ENCODE measurements at places on chromosomes 5 and 9.

DNA sequence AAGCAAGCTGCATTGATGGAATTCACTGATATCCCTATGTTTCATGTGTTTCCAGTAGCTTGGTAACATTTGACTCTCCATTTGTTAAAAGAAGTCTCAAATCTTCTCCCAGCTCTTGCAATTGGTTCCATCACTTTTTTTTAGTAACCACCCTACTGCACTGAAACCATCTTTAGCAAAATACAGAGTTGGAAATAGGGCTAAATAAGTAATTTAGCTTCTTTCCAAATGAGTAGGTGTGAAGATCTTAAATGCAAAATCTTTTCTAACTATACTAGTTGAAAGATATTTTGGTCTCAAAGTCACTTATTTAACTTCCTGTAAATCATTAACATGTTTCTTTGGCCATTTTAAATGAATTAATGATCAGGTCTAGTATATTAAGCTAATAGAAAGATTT is 138.1 kb downstream of the DIRAS2 start:
- DNase-seq: no peak

DNA sequence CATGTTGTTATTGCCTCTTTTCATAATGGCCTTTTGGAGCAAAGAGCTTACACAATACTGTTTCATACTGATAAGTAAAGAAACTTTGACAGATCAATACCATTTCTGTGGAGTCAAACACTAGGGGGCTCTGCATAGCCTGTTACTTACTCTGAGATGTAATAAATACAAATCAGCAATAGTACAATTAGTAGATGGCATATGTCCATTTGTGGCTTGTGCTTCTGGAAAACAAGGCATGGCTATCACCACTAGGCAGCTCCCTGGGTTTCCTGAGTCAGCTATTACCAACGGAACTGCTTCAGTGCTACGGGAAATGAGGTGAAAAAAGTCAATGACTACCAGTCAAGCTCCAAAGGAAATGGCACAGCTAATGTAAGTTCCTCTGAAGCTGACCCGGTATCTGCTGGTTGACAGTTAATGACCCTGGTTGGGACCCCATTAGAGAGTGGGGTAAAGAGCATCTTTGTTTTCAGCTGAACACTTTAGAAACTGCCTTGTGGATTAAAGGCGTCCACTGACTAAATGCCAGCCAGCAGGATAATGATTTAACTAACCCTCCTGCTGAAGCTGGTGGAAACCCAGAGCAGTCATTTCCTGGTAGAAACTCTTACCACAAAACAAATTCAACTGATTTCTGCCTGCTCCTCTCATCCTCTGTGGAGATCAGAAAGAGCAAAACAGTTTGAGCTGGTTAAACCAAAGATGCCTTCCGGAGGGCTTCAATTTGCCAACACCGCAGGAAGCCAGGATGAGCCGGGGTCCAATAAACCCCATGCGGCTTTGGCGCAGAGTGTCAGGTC is 69.0 kb upstream of the FAM169A start:
- DNase-seq: peak; percentile 39

- DNase-seq: peak; percentile 10
These were observed 58.5 kb downstream of the ZNF462 start for GRCh38 chr9:106921341-106921899.

- no peak for DNase-seq
These were observed 47.1 kb downstream of the ANKH start for GRCh38 chr5:14824499-14824898.

GRCh38 chr9:15386465-15386864 is 36.2 kb upstream of the SNAPC3 start:
- DNase-seq: no peak

GRCh38 chr9:131111854-131112311 is 13.5 kb upstream of the NUP214 start:
- DNase-seq: no peak

GRCh38 chr5:139708877-139709581 is 60.9 kb downstream of the CXXC5 start:
- no peak for DNase-seq

GRCh38 chr9:111874500-111874899 is 22.1 kb upstream of the UGCG start:
- no peak for DNase-seq

DNA sequence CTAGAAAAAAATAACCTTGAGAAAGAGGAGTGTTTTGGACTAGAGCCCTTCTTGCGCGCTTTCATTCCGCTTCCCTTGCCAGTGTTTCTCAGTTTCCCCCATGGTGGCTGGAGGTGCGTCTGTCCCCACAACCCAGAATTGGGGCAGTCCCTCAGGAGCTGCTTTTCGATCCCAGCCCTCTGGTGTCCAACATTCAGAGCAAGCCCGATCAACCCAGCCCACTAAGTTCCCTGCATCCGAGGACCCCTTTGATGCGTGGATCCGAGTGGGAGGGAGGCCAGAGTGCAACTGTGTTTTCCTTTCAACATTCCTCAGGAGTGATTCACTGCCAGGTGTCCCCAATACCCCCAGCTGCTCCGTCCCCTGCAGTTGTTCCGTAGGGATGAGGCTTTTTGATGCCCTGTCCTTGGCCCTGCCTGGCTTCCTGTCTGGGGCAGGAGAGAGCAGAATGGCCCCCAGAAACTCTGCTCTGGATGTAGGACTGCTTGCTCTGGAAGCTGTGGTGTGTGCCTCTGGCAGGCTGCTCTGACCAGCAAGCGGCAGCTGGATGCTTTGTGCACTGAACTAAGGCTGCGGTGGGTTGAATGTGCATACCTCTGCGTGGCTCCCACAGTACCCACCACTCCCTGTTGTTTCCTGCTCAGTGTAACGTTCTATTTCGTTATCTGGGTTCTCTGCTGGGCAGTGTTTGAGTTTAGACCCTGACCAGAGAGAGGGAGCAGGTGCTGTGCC is 117.5 kb downstream of the BOD1 start:
- DNase-seq: no peak

DNA sequence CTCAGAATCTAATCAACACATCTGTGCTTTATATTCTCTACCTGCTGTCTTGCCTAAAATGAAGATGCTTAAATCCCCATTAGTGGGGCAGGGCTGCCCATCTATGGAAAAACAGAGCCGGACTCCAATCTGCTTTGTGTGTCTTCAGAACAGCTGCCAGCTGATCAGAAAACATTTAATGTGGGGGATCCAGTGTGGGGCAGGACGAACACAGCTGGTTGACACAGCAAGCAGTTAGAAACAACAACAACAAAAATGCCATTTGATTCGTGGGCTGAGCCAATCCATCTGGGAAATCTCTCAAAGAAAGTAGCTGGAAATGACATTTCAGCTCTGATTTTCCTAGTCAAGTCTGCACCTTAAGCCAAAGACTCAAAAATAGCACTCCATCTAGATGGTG is 99.8 kb downstream of the PPP2R2B start:
- DNase-seq: no peak

GRCh38 chr9:89277454-89277853 is 33.5 kb upstream of the CKS2 start:
- peak; percentile 26 for DNase-seq

DNA sequence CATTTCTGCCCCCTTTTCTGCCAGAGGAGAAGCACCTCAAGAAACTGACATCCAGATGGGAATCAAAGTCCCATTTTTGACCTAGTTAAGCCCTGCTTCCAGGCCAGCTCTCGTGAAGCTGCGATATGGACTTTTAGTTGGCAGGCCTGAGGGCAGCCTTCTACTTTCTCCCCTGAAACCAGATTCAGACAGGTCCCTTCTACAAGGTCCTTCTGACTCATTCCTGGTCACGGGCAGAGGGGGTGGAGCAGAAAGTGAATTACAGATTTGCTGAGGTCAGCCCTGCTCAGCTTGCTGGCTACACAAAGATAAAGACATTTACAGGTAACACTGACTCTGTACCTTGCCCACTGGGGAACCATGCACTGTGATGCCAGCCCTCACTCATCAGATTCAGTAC is 52.8 kb upstream of the TUT7 start:
- DNase-seq: no peak

DNA sequence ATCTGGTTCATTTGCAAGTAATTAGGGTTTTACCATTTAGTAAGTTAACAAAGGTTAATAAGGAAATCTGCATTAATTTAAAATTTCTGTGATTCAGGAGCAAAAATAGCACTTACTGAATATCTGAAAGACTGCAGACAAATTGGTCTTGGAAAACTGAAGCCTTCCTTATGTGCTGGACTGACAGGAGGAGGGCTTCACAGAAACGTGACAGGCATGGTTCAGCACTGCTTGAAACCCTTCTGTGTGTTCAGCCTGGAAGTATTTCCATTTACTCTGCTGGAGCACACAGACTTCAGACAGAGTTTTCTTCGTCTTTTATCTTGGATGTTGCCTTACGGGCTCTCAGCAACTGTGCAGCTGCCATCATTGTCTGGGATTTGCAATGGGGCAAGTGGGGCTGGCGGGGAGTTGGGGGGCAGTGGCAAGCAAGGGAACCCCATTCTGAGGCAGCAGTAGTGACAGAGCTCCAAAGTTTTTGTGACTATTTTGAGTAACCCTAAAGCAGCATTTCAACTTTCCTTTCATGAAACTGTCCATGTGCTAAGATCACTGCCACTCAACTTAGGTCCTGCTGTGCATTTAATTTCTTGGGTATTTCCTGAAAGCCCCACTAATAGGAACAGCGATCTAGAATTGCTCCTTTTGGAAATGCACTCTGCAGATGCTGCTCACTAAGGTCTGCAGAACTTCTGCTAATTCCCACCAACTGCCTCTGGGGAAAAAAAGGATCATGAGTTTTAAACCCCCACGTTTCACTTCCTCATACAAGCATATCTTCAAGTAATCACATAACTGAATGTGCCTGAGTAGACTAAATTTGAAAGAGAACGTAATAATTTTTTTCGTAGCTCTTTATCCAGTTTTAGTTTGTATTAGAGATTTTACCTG is 56.6 kb downstream of the KCNN2 start:
- no peak for DNase-seq

- no peak for DNase-seq
These were observed 2.0 kb downstream of the NR2F1-AS1 start for GRCh38 chr5:93578813-93579691.

DNA sequence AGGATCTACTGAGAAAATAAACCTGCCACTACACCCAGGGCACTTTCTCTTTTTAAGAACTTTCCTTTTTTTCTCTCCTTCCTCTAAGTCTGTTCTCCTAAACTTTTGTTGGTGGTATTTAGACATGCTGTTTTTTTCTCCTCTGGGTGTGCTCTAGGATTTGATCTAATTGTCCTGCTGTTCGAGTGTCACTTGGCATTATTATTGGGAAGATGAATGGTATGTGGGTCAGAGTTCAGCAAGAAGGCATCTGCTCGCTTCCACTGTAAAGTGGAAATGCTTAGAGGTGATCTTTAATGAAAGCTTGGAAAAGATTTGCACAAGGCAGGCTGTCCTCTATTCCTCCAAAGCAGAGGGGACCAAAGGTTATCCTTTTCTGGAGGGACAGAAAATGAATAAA is 1.3 kb upstream of the PLPPR1 start:
- DNase-seq: no peak

DNA sequence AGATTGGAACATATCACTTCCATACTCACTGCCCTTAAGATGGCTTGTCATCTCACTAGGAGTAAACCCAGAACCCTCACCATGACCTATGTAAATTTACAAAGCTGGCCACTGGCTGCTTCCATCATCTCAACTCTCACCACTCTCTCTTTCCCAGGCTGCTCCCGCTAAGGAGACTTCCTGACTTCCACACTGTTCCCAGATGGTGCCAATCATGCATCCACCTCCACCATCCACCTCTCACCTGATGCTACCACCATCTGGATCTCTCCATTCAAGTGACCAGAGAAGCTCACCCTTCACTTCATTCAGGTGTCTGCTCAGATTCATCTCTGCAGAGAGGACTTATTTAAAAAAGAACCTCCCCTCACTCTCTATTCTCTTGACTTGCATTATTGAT is 91.3 kb downstream of the HTR4 start:
- DNase-seq: no peak

- no peak for DNase-seq
These were observed 7.1 kb downstream of the BRD9 start for GRCh38 chr5:885529-885928.

DNA sequence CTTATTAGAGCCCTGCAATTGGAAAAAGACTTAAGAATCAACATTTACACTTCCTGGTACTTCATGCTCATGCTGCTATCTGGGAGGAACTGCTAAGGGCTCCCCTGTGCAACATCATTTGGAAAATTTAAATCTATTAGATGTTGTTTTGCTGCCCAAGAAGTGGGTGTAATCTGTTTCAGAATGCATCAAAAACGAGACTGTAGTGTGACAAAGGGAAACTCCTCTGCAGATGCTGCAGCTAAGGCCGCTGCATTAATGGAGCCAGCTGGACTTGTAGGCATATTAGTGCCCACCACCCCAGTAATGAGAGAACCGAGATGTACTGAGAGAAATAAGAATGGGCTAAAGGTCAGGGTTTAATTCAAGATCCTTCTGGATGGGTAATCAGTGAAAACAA is 11.1 kb upstream of the PAIP1 start:
- DNase-seq: no peak

DNA sequence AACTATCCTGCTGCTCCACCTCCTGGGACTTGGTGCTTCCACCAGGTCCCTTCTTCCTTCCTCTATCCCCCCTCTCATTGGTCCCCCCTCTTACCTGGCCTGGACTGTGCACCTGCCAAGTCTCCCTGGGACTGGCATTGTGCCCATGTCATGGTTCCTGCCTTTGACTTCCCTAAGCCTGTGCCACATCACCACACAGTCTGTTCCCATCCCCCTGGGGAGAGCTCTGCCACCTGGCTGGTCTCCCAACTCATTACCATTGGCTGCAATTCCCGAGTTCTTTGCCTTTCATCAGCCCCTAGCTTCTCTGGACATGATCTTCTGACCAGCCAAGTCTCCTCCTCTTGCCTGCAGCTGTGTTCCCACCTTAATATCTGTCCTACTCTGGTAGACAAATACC is 180.3 kb downstream of the SREK1 start:
- no peak for DNase-seq

- DNase-seq: no peak
These were observed 20.5 kb upstream of the OR2K2 start for GRCh38 chr9:111350556-111350955.

DNA sequence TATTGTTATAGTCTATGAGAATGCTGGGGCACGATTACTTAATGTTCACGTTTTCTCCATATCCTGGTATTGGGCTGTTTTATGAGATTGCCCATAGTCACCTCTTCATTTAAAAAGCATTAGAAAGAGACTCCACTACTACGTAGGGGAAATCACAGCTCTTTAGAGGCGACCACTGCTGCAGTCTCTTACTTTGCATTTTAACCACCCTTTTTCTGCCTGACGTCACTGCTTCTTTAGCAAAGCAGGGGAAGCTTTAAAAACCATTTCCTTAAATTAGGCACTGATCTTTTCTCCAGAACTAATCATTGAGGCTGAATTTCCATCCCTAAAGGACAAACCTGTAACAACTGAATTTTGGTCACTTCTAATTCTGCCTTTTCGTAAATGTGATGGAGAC is 38.9 kb downstream of the ZNF608 start:
- DNase-seq: no peak

- DNase-seq: no peak
These were observed 92.3 kb downstream of the GAS1 start for GRCh38 chr9:86854898-86855523.

- no peak for DNase-seq
These were observed 284.2 kb downstream of the SMARCA2 start for GRCh38 chr9:2299156-2299842.

DNA sequence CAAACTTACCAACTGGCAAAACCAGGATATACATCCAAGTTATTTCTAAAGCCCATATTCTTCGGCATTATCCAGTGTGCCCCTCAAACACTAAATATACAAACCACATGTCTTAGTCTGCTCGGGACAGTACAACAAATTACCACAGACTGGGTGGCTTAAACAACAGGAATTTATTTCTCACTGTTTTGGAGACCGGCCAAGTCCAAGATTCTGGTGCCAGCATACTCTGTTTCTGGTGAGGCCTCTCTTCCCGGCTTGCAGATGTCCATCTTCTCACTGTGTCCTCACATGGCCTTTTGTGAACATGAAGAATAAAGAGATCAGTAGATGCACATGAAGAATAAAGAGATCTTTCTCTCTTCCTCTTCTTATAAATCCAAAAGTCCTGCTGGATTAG is 12.9 kb upstream of the SLCO6A1 start:
- DNase-seq: no peak

Measured in CD4-positive, alpha-beta T cell treated with Interleukin-21 for 1 hour (primary cell).